Forelimb muscle (tissue), 1 donor: ENCODE measurements at places on chromosomes 6 and 20. TPM values are rescaled to one million over a fixed set of nuclear protein-coding genes. Genes with fewer than 3 reads are reported as not detected.

DNA sequence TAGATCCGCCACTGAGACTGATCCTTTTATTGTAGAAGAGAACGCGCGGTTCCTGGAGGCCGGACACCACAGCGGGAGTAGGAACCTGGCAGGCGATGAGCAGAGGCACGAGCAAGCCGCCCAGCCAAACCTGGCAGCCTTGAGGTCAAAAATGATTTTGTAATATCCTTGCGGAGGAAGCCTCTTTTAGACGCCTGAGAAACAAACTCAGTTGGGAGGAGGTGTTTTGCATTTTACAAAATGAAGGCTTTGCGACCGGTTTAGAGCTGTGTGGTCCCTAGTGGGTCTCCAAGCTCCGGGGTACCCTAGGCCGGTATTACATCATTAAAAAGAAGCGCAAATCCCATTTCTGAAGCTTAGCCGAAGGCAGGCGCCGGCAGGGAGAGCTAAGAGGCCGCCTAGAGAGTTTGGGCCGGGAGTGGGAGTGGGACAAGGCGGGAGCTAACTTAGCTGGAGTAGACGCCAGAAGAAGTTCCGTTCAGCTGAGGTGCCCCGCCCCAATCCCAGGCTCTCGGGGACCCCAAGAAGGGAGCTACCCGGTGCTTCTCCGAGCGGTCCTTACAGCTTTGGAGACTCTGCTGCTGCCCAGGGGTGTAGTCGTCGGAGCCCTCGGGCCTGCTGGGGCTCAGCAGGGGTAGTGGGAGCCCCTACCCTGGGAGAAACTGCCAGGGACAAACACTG is 1.9 kb upstream of the TBX18 start:
- DNase-seq: no peak

- no peak for DNase-seq
These were observed 1.3 kb downstream of the RNF24 start for GRCh38 chr20:4014031-4014474.

GRCh38 chr20:32858189-32858588 is 534 bp upstream of the EFCAB8 start:
- DNase-seq: no peak

GRCh38 chr6:148935705-148936435 is 189.0 kb downstream of the UST start:
- DNase-seq: no peak

DNA sequence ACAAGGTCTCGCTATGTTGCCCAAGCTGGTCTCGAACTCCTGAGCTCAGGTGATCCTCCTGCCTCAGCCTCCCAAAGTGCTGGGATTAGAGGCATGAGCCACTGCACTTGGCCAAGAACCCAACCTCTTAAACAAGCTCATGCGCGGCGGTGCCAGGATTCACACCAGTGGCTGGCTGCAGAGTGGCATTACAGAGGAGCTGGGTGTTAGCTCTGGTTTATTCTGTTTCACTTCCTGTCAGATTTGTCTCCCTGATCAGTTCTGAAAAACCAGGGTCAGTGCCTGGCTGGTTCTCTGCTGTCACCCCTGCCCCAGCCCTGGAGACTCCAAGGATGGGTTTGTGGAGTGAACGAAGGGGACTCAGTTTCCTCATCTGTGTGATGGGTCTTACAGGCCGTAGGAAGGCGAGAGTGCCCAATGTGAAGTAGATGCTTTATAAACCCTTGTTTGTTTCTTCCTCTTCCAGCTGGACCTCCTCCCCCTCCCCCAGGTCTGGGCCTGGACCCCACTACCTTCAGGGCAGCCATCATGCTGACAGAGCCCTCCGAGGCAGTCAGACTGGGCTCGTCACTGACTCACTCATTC is 63.4 kb downstream of the UBE2V1 start:
- DNase-seq: no peak

DNA sequence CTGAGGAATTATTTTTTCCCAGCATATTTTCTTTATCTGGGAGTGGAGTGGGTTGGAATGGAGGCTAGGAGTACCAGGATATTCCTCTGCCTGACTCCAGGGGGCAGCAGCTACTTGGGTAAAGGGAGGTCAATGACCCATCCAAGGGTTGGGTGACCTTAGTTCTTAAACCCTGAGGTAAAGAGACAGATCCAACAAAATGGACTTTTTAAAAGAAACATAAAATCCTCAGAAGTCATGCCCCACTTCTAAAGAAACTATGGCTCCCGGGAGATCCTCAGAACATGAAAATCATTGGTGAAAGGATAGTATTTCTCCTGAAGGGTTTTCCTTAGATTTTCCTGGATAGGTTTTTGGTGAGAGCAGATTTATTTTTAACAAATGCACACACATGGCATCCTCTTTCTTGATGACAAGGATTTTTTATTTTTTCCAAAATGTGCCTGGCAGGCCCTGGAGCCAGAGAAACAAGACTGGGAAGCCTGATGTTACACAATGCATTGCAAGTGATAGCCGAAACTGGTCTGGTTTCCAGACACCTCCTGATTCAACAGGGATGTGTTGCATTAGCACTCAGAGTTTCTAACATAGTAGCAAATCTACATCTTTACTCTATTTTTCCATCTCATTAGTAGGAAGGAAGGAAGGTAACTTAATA is 240.9 kb upstream of the BTBD3 start:
- no peak for DNase-seq

Gene CD40
- 7.4 TPM for polyA plus RNA-seq

- DNase-seq: no peak
These were observed 46.2 kb upstream of the GGTLC1 start for GRCh38 chr20:24034820-24035219.

GRCh38 chr6:139277161-139277560 is 14.6 kb downstream of the TXLNB start:
- DNase-seq: no peak

Gene HSD17B8
- polyA plus RNA-seq: 11.6 TPM

Gene PNISR
- polyA plus RNA-seq: 153 TPM

DNA sequence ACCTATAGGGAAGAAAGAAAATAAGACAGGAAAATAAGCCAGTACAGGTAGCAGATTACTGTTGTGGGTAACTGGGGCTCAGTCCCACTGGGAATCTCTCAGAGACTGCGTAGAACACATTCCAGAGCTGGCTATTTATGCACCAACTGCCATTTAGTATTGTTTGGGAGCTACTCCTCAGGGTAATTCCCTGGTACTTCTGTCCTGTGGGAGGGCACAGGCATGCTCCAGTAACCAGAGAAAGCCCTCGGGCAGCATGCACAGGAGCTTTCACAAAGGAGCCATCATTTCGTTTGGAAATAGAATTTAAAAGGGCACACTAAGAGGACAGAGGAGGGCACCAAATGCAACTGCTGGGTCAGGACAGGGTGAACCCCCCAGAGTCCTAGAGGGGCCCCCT is 148.0 kb upstream of the LRFN2 start:
- DNase-seq: no peak

GRCh38 chr6:163883984-163884383 is 469.5 kb downstream of the QKI start:
- DNase-seq: no peak

DNA sequence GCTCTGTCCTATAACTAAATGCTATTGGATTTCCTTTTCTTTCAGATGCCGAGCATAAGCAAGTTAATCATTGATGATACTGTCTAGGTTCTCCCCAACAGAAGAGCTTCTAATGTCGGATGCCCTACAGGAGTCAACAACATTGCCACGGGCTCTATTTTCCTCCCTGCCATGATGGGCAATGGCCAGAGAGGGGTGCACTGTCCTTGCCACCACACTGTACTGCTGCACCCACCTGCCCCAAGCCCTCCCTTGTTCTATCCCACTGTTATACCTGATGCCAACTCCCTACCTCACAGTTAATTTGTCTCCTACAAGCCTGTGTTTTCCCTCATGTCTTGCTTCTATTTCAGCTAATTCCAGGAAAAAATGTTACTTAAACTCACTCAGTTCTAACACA is 773.6 kb upstream of the CHD6 start:
- DNase-seq: no peak

DNA sequence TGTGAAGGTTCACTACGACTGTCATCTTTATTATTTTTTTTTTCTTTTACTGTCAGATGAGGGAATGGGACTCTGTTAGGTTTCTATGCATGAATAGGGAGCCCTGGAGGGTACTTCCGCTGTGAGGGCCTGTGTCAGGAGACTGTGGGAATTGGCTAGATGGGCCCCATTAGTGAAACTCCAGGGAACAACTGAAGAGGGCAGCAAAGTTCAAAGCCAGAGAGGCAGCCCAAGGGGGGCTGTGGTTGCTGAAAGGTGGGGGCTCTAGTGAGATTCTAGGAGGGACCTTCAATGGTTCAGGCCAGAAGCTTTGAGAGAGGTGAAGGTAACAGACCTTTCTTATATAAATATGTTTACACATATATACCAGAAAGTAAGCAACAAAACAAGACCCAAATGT is 13.2 kb upstream of the EPB41L1 start:
- DNase-seq: no peak

GRCh38 chr6:42551217-42551616 is 12.6 kb upstream of the UBR2 start:
- no peak for DNase-seq

DNA sequence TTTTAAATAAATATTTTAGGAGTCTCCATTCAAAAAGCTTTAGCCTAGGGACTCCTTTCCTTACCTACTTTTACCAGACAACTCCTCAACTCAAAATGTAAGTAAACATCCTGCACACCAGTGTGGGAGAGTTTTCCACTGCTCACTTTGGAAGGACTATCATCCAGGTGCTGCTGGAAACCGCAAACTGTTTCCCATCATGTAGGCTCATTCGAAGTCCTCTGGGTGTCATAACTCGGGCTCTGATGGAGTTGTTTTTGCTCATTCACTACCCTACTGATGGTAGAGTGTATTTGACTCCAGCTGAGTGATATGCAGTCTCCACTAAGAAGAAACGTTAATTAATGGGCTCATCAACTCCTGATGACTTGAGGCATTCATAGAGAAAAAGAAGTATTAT is 136.5 kb upstream of the AKAP12 start:
- peak; percentile 62 for DNase-seq

- no peak for DNase-seq
These were observed 158.5 kb downstream of the PHACTR1 start for GRCh38 chr6:12875051-12875450.

DNA sequence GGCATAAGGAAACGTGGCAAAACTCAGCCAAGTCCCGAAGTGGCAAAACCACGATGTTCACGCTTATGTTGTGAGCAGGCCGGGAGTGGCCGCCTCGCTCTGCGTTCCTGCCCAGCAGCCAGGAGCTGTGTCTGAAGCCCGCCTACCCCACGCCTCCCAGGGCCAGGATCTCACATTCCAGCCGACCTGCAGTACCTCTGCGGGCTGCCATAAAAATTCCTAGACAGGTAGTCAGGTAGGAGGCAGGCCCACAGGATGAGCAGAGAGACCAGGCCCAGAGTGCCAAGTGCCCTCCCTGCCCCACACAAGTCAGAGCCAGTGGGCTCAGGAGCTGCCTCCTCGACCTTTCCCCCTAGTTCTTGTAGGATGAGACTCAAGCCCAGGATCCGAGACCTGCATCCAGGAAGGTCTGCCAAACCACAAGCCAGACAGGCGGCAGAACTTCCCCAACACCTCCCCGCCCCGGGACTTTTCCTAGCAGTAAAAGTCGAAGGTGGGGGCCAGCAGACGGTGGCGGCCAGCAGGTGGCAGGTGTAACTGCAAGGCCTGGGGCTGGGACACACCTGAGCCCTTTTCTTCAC is 16.7 kb downstream of the PMEPA1 start:
- no peak for DNase-seq

DNA sequence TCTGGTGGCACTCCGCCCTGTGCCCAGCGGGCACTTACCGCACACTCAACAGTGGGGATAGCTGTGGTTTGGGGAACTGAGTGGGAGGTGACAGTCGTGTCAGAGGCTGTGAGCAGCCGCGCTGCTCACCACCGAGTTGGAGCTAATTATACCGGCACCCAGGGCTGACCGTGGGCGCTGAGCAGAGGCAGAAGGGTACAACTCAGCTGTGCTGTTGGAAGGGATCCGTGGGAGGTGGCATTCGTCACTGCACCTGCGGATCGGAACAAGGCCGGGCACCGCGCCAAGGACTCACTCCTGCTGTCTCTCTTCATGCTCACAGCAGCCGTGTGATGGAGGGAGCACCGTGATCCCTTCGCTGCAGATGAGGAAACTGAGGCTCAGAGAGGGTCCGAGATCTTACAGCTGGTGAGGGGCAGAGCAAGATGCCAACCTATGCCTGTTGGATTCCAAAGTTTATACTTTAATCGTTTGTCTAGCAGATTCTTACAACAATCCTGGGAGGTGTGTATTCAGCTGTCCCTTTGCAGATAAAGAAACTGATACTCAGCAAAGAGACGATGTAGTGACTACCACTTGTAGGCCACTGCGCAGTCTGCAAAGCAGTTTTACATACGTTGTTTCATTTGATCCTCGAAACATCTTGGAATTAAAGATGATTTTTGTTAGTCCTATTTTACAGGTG is 713 bp upstream of the ELMO2 start:
- no peak for DNase-seq

GRCh38 chr6:38320843-38321242 is 318.9 kb downstream of the BTBD9 start:
- no peak for DNase-seq

GRCh38 chr6:148565930-148566663 is 180.7 kb upstream of the UST start:
- no peak for DNase-seq

- no peak for DNase-seq
These were observed 74.4 kb downstream of the ELOVL4 start for GRCh38 chr6:79872986-79873385.

- DNase-seq: no peak
These were observed 107.3 kb downstream of the FOXO3 start for GRCh38 chr6:108667993-108668392.

DNA sequence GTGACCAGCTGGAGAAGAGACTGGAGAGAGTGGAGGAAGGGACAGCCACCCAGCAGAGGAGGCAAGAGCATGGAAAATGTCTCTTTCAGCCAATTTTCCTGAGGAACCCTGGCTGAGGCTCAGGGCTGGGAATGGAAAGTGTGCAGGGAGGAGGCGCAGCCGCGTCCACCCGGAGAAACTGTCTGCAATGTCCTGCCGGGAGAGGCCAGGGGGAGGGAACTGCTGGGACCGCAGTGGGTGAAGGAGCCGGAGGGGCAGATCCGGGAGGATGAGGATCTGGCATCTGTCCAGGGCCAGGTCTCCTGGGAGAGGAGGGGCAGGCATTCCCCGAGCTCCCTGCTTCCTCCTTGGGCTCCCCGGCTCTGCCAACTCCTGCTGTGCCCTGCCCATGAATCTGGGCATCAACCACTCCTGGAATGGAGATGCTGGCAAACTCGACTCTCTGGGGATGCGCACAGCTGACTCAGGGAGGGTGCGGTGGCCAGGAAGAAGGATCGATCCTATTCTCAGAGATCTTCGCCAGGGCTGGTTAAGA is 17.4 kb upstream of the HM13 start:
- peak; percentile 93 for DNase-seq

DNA sequence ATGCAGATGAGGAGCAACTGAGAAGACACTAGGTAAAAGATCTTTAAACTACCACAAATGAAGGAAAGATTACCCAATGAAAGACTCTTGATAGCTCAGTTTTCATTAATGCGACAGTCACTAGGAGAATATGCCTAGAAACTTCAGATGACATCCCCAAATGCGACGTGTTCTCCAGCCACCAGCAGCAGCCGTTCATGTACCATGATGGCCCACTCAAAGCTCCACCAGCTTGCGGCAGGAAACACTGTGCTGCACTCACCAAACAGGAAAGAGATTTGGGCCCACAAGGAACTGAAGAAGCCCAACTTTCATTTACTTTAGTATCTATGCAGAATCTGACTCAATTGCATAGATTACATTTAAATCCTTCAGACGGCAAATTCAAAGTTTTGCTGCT is 7.5 kb downstream of the DIDO1 start:
- DNase-seq: no peak
